ENCODE measurements at places on chromosomes 2 and 18.
A peak's percentile ranks its signal among the peaks of the same experiment; 100 is the strongest.

DNA sequence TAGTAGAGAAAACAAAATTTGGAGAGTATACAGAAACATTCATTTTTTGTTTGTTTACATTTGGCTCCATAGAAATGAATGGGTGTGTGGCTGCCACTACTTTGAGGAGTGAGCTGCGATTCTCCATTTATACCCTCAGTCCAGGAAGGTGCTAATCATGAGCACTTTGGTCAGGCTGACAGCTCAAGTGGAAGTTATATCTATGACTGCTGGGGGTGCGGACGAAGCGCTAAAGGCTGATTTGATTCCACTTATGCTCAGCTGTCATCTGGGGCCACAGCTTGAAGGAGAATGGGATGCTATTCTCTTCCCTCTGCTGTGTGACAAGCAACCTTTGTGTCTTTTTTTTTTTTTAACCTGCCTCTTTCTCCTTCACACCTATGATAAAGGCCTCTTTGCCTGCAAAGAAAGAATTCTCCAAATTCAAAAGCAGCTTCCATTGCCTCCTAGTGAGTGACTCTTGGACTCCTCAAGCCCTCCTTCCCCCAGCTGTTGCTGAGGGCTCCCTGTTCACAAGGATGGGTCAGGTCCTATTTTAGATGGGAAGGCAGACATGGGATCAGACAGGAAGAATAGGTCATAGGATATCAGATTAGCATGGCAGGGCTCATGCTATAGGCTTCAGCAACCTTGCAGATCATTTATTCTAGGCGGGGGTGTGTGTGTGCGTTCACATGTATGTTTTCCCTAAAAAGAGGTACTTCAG lies 201.6 kb downstream of the SETBP1 start:
- no peak for DNase-seq

DNA sequence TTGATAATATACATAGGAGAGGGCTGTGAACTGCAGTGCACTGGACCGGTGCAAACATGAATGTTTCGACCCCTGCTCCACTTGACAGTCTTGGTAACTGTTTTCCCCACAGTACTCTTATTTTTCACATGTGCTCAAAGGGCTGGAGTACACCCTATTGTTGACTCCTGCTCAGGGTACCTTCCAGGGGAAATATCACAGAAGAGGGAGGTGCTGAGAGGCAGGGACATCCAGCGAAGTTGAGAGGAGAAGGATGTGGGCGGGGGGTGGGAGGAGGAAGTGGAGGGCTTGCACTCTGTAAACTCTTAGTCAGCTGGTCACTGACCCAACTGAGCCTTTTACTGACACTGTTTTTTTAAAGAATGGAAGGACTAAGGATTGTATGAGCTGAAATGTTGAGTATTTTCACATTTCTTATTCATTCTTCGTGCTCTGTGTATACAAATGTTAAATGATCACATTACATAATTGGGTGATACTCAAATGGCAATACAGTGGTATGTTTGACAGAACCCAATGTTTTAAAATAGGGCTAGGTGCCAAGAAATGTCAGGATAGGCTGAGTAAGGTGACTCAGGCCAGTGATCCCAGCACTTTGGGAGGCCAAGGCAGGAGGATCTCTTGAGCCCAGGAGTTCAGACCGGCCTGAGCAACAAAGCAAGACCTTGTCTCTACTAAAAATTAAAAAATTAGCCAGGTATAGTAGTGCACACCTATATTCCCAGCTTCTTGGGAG lies 10.0 kb downstream of the INPP4A start:
- DNase-seq: no peak

- peak; percentile 29 for DNase-seq
These were observed 146.6 kb downstream of the SMAD7 start for GRCh38 chr18:48803951-48804855.

- no peak for DNase-seq
These were observed 54.5 kb upstream of the SPAG16 start for GRCh38 chr2:213229814-213230213.

GRCh38 chr2:16666449-16666801 lies 791 bp upstream of the CYRIA start:
- no peak for DNase-seq

DNA sequence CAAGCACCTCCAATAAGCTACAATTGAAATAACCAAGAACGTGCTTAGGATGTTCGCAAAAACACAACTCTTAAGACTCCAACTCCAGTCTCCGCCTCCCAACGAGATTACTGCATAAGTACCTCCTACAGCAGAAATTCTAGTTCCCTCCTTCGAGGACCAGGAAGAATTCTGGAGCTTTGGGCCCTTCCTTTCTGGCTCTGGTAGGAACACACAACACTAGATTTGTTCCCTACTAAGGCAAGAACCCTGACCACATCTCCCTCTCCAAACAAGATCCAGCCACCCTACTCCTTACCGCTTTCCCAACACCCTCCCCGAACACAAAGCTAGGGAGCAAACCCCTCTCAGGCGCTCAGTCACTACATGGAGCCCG lies 721 bp downstream of the ADAM17 start:
- DNase-seq: no peak

GRCh38 chr18:23437357-23438045 lies 15.6 kb upstream of the RIOK3 start:
- DNase-seq: peak; percentile 84

GRCh38 chr18:68519336-68519735 lies 195.6 kb downstream of the TMX3 start:
- no peak for DNase-seq

- DNase-seq: no peak
These were observed 57.8 kb downstream of the RBKS start for GRCh38 chr2:27832396-27832795.

DNA sequence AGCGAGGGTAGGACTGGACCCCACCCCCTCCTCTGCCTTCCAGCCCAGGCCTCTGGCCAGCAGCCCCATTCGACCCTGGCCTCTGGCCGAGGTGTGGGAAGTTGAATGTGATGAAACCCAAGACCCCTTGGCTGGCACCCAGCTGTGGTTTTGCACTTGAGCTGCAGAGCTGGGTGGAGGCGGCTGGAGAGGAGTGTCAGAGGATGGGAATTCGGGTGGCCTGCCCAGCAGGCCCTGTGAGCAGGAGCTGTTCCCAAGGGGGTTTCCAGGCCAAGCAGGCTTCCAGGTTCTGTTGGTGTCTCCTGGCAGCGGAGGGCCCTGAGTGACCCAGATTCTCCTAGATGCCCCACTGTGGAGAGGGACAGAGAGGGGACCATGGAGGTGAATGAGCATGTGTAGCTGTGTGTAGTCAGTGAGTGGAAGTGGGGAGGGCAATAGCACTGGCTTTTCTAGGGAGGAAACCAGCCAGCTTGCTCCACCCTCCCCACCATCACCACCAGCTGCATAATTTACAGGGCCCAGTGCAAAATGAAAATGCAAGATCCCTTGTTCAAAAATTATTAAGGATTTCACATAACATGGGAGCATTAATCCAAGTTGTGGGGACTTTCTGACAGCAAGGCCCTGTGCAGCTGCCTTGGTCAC lies 172.2 kb upstream of the HAAO start:
- DNase-seq: no peak

GRCh38 chr2:234446404-234447076 lies 50.3 kb downstream of the ARL4C start:
- peak; percentile 69 for DNase-seq
